Thoracic aorta (tissue), 2 donors: ENCODE measurements at places on chromosomes 11 and 22.

DNA sequence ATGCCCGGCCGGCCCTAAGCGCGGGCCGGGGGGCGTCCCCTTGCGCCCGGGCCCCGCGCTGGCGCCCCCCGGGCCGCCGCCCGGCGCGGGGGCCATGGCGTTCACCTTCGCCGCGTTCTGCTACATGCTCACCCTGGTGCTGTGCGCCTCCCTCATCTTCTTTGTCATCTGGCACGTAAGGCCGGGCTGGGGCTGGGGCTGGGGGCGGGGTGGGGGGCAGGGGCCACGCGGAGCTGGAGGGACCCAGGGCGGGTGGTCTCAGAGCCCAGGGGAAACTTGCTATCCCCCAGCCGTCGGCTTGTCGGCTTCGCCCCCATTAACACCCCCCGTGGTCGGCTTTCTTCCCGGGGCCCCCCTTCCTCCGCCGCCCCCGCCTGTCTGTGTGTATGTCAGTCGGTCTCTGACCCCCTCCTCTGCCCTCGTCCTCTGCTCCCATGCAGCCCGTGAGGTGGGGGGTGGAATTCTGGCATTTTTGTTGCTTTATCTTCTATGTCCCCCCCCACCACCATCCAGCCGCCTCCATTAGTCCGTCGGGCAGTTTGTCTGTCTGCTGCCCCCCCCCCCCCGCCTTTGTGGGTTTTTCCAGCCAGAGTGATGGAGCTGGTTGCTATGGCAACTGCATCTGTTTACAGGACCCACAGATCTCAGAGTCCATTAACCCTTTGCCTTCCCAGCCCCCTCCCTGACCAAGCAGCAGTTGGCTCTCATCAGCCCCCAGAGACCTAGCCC is 552 bp downstream of the CNIH2 start:
- no peak for DNase-seq

- no peak for DNase-seq
These were observed 1.4 kb downstream of the CHRNA10 start for GRCh38 chr11:3669742-3670183.

GRCh38 chr11:92276773-92277172 is 52.2 kb downstream of the FAT3 start:
- no peak for DNase-seq

DNA sequence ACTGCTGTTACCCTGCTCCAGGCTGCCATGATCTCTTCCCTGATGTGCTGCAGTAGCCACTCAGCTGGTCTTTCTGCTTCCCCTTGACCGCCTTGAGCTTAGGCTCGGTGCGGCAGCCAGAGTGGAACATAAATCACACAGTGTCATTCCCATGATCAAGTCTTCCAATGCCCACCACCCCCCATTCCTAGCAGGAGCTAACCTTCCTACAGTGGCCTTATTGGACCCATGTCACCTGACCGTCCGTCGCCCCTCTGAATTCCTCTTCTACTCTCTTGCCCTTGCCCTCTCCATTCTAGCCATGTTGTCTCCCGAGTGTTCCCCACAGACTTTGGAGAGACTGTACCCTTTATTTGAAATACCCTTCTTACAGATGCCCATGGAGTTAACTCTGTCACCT is 43.4 kb downstream of the OTOG start:
- DNase-seq: no peak

DNA sequence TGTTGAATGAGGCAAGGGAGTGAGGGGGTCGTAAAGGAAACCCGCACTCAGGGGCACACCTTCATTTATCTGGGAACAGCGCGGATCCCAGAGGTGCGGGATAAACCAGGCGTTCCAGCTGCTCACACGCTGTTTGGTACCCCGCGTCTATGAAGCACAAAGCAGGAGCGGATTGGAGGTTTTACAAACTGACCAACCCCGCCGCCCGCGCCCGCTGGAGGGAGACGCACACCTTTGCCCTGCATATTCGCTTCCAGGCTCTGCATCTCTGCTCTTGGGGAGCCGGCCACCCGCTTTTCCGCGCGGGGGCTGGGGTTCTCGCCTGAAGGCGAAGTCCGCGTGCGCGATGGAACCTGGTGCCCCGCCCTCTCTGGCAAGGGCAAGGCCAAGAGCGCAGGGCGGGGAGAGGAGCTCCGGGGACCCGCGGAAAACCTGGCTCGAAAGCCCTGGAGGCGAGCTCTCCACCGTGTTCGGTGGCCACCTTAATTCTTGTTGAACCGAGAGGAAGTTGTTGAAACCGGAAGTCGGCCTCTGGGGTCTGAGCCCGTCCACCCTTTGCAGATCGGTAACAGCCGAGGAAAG is 6.8 kb upstream of the ALX4 start:
- DNase-seq: no peak

- DNase-seq: no peak
These were observed 15.5 kb downstream of the RBX1 start for GRCh38 chr22:40966726-40967085.

DNA sequence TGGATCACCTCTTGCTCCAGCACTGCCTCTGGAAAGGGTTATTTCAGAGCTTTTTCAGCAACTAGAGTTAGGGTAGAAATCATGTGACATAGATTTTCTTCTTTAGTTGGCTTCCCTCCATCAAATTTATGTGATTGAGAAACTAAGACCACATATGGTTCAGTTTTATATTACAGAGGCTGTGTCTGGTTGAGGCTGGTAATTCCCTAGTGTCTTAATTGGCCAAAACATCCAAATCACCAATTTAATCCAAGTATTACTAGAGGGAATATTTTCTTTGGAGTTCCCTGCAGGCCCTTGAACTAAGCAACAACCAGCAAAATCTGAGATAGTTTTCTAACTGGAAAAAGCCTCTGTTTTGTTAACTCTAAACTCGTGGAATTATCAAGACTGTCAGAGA is 136.3 kb downstream of the ARHGAP42 start:
- DNase-seq: no peak

DNA sequence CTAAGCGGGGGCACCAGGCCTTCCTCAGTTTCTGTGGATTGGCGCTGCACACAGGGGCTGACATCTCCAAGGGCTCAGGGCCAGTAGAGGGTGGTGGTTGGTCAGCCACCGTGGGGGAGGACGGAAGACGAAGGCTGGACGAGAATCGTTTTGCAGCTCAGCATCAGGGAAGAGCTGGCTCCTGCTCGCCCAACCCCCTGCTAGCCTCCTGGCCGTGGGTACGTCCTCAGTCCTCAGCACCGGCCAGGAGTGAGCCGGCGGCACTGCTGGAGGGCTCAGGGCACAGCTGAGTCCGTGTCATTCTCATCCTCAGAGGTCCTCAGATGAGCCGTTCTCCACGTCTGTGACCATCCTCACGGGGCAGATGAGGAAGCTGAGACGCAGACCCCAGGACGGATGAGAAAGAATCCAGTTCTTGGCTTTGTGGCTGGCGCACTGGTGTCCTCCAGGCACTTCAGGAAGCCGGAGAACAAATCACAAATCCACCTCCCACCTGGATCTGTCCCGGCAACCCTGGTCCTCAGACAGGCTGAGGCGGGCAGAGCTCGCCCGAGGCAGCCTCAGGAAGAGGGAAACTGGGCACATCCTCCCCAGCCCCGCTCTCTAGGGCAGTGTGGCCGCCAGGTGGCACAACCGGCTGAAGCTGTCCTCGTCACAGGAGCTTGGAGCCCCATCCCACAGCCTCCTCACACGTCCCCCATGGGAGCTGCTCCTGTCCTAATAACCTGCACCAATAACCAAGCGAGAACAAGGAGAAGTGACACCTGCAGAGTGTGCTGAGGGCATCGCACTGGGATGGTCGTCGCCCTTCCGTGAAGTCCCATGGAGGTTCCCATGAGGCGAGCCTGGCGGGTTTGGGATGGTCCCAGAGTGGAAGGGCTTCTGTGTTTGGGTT is 393.7 kb downstream of the BRD1 start:
- DNase-seq: no peak

GRCh38 chr11:59174664-59175033 is 2.7 kb downstream of the DTX4 start:
- no peak for DNase-seq

DNA sequence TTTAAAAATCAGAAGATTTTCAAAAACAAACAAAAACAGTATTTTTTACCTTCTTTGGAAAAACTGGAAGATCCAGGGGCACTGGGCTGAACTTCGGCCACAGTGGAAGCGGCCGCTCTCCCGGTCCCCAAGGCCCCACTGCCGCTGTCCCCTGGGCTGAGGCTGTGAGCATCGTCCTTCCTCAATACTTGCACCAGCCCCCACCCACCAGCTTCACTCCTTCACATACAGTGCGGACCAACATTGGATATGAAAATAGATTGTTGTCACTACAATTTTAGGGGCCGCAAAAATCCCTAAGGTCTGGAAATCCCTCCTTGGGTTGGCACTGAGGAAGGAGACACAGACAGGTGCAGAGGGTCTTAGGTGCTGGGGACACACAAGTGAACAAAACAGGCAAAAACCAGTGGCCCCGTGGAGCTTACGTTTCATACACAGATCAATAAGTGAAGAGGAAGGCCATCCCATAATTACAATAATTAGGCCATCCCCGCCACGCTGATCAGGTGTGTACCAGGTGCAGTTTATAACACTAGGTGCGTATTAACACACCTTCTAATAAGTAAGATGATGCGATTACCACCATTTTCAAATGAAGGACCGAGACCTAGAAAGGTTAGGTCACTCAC is 28.2 kb upstream of the SLC22A12 start:
- DNase-seq: no peak

DNA sequence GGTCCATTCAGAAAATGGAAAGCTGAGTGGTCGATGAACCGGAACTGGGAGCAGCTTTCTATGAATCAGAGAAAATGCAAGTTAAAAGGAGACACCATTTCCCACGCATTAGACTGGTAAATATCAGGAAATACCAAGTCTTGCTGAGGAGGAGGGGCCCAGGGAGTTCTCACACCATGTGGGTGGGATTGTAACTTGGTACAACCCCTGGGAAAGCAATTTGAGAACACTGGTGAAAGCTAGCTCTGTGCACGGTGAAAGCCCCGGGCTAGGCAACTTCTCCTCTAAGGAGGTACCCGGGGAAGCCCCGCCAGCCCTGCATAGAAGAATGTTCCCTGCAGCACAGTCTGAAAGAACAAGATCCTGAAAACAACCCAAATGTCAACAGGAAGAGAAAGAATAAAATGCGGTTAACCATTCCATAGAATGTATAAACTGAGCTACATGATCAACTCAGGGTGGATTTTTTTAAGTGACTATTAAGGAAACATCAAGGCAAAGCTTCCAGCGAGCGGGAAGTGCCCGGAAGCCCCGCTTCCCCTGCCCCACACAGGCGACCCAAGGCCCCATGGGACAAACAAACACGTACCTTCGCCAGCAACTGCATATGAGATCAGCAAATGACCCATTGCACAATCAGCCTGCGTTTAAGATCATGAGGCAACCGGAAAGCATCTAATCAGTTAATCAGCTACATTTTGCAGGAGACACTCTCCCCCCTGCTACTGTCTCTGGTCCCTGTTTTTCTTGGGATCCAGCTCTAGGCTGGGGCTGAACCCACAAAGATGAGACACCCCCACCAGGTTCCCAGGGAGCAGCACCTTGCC is 11.3 kb downstream of the SHANK2 start:
- no peak for DNase-seq
